Testis (tissue), 5 donors: ENCODE measurements at places on chromosomes 13 and 19. TPM values are rescaled to one million over a fixed set of nuclear protein-coding genes. Genes with fewer than 3 reads are reported as not detected.

WASF3 gene
- total RNA-seq: 27.3 TPM

GRCh38 chr19:57363688-57364181, 384 bp downstream of the TRAPPC2B start:
- DNase-seq: no peak

NALCN gene
- 3.2 TPM for total RNA-seq

ERICH6B gene
- 2.4 TPM for total RNA-seq

SPRED3 gene
- total RNA-seq: 2.2 TPM

- DNase-seq: no peak
Measured at GRCh38 chr19:6710273-6711077, 10.0 kb downstream of the C3 start.

DNA sequence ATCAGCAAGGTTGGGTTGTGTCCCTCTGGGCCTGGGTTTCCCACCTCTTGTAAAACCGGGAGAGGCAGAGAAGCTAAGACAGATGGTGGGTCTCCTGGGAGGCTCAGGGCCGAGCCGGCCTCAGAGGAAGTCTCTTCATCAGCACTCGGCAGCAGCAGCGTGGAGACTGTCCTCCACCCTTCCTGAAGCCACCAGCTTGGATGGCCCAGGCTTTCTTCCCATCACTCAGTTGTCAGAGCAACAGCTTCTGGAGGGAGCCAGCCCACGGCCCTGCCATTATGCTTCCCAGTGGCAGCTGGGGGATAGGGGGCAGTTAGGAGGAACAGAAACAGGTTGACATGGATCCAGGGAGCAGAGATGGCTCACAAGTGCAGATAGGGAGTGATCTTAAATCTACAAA, 191.0 kb downstream of the KATNAL1 start:
- DNase-seq: no peak

ZNF30 gene
- 2.0 TPM for total RNA-seq

ADPRHL1 gene
- 6.6 TPM for total RNA-seq

DNA sequence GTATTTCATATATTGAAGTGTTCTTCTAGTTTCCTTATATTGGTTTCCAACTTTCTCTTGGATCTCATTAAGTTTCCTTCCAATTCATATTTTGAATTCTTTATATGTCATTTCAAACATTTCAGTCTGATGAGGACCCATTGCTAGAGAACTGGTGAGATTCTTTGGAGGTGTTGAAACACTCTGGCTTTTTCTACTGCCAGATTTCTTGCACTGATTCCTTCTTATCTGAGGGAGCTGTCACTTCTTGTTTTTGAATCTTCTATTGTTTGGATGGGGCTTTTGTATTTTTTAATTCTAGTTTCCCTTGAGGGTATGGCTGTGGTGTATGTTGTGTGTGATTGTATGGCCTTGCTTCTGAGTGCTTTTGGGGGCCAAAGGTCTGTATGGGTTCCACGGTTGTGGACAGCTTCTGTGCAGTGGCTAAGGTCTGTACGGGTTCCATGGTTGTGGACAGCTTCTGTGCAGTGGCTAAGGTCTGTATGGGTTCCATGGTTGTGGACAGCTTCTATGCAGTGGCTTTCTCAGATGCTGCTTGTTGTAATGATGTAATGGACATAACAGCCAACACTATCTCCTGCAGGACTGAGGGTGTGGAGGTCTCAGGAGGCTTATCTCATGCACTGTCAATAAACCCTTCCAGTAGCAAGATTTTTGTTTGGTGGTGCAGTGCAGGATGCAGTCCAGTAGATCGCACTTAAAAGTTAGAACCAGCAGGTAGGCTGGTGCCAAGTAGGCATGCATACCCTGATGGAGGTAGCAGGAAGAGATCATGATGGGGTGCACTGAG, 36.8 kb downstream of the ACSBG2 start:
- no peak for DNase-seq

ADGRE3 gene
- 0.31 TPM for total RNA-seq

CAMSAP3 gene
- total RNA-seq: 104 TPM

DNA sequence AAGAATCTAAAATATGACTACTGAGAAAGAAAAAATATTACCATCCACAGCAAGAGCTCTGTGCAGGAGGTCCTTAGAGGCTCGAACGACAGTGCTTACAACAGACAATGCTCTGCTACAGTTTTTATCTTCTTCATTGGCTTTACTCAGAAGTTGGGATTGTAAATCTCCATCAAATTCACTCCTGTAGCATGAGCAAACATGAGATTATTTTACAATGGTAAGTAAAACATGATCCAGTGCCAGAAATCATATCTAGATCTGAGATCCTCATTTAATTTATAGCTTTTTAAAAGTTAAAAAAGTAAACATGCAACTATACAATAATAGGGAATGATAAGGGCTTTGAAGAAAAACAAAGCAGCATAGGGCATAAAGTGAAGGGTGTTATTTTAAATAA, 144.5 kb upstream of the FBXL3 start:
- no peak for DNase-seq

DNA sequence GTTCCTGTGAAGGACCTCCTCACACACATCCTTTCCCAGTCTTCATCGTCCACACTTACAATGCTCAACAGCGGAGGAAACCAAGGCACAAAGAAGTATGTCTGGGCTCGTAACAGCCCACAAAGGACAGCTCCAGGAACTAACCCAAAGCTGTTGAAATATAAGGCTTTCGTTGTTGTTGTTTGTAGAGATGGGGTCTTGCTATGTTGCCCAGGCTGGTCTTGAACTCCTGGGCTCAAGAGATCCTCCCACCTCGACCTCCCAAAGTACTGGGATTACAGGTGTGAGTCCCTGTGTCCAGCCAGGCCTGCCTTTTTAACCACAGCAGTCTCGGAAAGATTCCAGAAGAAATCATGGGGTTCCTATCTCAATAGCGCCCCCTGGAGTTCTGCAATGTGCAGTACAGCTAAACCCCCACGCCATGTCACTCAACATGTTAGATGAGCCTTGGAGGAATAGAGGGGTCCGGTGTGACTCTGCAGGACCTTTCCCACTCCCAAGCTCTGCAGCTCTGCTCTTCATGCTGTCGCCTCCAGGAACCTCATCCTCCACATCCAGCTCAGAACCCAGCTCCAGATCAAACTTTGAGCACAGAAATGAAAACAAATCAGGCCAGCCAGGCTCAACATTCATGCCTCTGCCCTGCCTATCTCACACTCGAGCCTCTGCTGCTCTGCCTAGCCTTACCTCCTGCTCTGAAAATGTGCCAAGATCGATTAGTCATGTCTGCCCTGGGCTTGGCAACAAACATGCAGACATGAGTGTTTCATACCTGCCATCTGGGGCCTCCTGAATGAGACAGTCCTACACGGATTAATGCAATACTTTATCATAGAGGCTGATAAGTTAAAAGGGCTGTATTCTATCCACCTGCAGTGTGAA, 7.5 kb downstream of the PLA2G4C start:
- DNase-seq: peak; percentile 58

PSPN gene
- total RNA-seq: 5.1 TPM

NCAN gene
- total RNA-seq: 3.7 TPM

TUBB4A gene
- total RNA-seq: 217 TPM

ZIC5 gene
- total RNA-seq: 3.0 TPM

DNA sequence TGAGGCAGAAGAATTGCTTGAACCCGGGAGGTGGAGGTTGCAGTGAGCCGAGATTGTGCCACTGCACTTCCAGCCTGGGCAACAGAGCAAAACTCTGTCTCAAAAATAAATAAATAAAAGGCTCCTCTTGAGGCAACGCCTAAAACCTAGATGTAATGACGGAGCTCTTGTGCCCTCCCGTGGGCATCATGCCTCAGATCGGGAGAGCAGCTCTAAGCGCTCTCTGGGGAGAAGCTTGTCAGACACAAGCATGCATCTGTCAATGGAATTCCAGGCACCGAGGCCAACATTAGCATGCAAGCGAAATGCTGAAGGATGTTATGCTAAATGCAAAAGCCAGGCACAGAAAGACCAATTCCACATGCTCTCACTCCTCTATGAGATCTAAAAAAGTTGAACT, 45.6 kb upstream of the MRI1 start:
- DNase-seq: peak; percentile 56

GRCh38 chr13:60018536-60018935, 145.2 kb downstream of the DIAPH3 start:
- no peak for DNase-seq

DNA sequence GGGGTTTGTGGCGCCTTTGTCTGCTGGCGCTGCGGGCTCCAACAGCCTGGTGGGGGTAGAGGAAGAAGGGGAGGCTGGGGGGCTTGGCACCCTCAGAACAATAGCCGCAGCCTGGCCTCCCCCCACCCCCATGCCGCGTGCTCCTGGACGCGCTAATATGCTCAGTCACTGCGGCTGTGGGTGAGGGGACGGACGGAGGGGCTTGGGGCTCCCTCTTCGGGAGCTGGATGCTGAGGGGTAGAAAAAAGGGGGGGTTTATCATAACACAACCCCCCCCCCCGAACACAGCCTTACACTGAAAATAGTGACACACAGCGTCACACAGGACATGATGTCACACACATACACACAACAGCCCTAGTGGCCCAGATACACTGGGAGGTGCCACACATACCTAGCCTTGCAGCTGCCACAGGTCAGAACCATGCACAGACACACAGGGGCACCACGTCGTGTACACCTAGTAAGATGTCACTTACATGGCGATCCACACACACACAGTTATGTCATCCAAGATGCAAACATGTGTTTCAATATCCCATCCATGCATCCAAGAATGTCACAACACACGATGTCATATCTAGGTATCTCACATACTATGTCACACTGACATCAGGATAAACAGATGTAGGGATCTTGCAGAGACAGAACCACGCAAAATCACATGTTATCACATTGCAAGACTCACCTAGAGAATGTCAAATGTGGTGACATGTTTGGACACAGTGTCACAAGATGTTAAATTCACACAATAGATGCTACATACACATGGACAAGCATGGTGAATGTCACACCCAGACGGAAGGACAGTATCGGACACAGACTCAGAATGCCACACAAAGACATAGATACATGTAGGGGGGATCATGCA, 806 bp downstream of the MAST1 start:
- no peak for DNase-seq

IL11 gene
- 2.1 TPM for total RNA-seq

GRCh38 chr19:51830274-51830673, 35.3 kb downstream of the FPR3 start:
- DNase-seq: no peak

DNA sequence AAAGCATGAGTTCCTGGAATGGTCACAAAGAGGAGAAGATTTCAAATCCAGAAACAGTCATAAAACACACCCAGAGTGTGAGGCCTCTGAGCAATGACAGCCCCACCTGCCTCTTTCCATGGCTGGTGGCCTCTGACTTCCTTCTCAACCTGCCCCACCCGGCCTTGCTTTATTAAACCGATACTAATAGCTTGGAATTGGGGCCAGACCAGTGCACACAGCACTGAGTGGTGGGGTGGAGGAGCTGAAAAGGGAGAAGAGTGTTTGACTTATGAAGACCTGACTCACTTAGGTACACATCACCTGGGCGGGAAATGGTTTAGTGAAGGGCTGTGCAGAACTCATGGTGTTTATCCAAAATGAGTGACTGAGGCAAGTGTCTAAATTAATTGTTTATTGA, 20.7 kb upstream of the CEACAM6 start:
- DNase-seq: no peak

- DNase-seq: peak; percentile 36
Measured at GRCh38 chr19:14916848-14917247, 24.4 kb upstream of the OR7C2 start.

DNA sequence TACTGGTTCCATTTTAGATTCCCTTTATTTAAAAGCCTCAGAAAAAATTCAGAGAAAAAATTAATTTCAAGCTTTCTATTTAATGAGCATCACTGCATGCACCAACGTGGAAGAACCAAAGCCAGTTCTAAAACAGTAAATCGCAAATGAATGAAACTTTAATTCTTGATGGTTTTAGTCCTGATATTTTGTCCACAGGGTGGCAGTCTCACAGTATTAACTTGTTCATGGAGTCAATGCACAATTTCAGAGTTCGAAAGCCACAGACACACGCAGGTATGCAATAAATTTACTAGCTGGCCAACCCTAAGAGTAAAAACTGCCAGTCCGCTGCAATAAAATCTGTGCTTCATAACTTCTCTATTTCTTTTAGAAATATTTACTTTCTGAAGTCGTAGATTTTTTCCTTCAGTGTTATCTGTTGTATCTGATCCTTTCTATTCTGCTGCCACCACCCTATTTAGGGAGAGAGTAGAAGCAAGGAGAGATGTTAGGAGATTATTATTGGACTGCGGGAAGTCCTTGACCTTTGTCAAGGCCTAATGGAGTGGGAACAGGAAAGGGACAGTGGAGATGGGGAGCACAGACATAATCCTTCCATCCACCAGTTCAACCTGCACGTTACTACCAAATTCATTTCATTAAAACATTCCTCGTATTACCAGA, 7.0 kb upstream of the WBP4 start:
- peak; percentile 51 for DNase-seq

PINLYP gene
- total RNA-seq: 5.8 TPM

- DNase-seq: no peak
Measured at GRCh38 chr19:40266912-40267600, 18.1 kb downstream of the AKT2 start.

- no peak for DNase-seq
Measured at GRCh38 chr19:18833849-18834643, 2.3 kb downstream of the UPF1 start.

DNA sequence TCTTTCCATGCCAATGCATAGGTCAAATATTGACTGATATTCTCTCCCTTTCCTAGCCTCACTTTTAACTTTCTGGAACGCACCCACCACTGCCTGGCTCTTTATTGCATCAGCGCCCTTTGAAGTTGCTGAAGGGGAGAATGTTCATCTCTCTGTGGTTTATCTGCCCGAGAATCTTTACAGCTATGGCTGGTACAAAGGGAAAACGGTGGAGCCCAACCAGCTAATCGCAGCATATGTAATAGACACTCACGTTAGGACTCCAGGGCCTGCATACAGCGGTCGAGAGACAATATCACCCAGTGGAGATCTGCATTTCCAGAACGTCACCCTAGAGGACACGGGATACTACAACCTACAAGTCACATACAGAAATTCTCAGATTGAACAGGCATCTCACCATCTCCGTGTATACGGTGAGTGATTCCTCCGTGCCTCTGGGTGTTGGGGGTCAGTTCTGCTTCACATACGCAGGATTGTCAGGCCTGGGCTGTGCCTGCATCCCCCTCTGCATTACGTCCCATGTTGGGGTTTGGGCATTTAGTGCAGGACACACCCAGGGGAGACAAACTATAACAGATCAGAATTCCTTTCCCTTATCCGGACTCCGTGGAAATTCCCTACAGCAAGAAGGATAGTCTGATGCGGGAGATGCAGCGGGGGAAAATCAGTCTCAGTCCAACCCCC, 1.3 kb downstream of the CEACAM21 start:
- no peak for DNase-seq

- no peak for DNase-seq
Measured at GRCh38 chr13:75372923-75373841, 108.8 kb downstream of the TBC1D4 start.

RNU6-9 gene
- not detected for total RNA-seq
